ENCODE measurements at places on chromosomes 12 and 14.

DNA sequence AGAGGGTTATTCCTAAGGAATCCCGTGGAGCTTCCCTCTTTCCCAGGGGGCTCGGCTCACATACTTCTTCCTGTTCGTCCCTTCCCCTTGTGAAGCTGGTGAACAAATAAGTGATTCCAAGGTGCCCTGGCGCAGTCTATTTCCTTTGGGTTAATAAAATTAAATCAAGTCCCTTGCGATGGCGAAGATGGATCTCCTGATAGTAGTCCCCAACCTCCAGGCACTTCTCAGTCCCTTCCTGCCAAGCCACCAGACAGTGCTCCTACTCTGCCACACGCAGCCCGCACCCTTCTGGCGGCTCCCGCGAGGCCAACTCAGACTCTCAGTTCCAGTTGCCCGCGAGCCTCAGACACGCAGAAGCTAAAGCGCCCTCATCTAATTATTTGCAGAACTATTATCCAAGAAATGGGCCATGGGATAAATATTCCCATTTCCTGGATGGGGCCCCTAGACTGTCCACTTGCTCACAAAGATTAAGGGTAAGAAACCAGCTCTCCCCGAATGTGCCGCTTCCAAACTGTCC, 2.4 kb upstream of the SIX6 start:
- H3K36me3 ChIP-seq = no peaks in the 10 kb centered on the region
- peaks cover 65% of the 10 kb centered on the region for H3K27me3 ChIP-seq
- H3K4me1 ChIP-seq = peaks cover 43% of the 10 kb centered on the region
- H3K27ac ChIP-seq = no peak overlapping the region
- H3K4me3 ChIP-seq = no peak overlapping the region

GRCh38 chr14:68679746-68680467, 113.0 kb downstream of the ZFP36L1 start:
- H3K4me3 ChIP-seq = no peak overlapping the region
- H3K27ac ChIP-seq = peak overlapping the region; percentile 91
- no peak for DNase-seq
- no peaks in the 10 kb centered on the region for H3K27me3 ChIP-seq
- no peaks in the 10 kb centered on the region for H3K36me3 ChIP-seq
- peaks cover 44% of the 10 kb centered on the region for H3K4me1 ChIP-seq

DNA sequence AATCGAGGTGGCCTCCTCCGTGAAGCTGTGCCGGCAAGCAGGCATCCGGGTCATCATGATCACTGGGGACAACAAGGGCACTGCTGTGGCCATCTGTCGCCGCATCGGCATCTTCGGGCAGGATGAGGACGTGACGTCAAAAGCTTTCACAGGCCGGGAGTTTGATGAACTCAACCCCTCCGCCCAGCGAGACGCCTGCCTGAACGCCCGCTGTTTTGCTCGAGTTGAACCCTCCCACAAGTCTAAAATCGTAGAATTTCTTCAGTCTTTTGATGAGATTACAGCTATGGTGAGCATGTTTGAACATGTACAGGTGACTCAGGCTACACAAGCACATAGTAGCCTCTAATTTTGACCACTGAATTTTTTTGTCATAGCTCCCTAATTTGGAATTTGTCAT, 59.7 kb downstream of the ATP2A2 start:
- H3K4me1 ChIP-seq = no peaks in the 10 kb centered on the region
- peaks cover 21% of the 10 kb centered on the region for H3K36me3 ChIP-seq
- no peak overlapping the region for H3K4me3 ChIP-seq
- DNase-seq = no peak

DNA sequence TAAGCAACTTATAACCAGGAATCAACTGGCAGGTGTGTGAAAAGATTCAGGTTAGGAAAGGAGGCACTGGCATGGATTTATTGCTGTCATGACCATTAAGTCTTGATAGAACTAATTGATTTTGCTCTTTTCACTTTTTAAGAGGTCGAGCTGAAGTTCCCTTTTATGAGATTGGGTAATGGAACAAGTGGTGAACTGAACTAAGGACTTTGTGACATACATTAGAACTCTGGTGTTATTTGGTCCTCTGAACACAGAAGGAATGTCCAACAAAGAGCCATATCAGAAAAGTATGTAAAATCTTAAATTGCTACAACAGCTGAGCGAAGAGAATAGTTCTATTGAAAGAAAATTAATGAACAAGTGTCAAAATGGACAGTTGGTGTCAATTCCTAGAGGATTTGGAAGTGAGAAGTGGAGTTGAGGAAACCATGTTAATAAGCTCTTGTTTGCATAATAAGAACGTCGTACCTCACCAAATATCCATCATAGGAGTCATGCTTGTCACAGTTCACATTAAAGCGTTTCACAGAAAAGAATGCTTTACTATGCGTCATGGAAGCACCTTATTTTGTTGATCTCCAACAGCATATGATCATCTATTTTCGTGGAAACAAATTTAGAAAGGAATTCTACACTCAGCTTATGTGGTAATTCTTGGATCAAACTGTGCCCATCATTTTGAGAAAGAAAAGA, 8.4 kb upstream of the MYF6 start:
- DNase-seq = no peak
- no peaks in the 10 kb centered on the region for H3K36me3 ChIP-seq
- no peaks in the 10 kb centered on the region for H3K4me1 ChIP-seq
- no peak overlapping the region for H3K27ac ChIP-seq
- no peak overlapping the region for H3K4me3 ChIP-seq

- H3K36me3 ChIP-seq = no peaks in the 10 kb centered on the region
- DNase-seq = no peak
- no peak overlapping the region for H3K4me3 ChIP-seq
- no peaks in the 10 kb centered on the region for H3K4me1 ChIP-seq
- H3K27me3 ChIP-seq = no peaks in the 10 kb centered on the region
These were observed 20.6 kb upstream of the YARS2 start for GRCh38 chr12:32776258-32776657.

DNA sequence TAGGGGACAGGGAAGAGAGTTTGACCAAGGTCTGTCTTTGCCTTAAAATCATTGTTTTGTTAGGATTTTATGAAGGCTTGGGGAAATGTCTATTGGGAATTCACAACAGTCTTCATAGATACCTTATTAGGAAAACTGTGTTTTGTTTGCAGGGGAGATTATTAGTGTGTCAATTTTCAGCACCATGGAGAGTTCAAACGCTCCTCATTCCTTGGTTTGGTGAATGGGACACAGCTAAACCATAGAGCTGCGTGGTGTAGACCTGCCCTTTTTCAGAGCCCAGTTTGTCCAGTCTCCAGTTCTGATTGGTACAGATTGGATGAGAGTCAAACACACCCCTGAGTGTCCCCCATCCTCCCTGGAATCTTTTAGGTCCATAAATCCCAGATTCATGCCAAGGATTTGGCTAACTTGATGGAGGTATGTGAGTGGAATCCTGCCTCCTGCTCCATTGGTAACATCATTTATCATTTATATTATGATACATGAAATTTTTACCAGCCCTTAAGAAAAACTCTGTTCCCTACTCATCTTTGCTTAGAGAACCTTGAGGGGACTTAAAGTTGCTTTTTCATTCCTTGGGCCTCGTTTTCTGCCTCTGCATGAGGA, 12.0 kb downstream of the NGDN start:
- H3K36me3 ChIP-seq = peaks cover 23% of the 10 kb centered on the region
- no peak overlapping the region for H3K27ac ChIP-seq
- no peaks in the 10 kb centered on the region for H3K27me3 ChIP-seq
- H3K4me1 ChIP-seq = no peaks in the 10 kb centered on the region

- H3K4me1 ChIP-seq = peaks cover 40% of the 10 kb centered on the region
- H3K36me3 ChIP-seq = no peaks in the 10 kb centered on the region
- no peak overlapping the region for H3K4me3 ChIP-seq
- DNase-seq = peak; percentile 72
These were observed 2.7 kb upstream of the TRAF3 start for GRCh38 chr14:102774391-102775153.

- H3K4me1 ChIP-seq = peaks cover 11% of the 10 kb centered on the region
- no peaks in the 10 kb centered on the region for H3K36me3 ChIP-seq
- DNase-seq = no peak
- H3K4me3 ChIP-seq = no peak overlapping the region
- H3K27me3 ChIP-seq = peaks cover 18% of the 10 kb centered on the region
- H3K27ac ChIP-seq = no peak overlapping the region
These were observed 2.4 kb upstream of the CISTR start for GRCh38 chr12:53754188-53754585.

DNA sequence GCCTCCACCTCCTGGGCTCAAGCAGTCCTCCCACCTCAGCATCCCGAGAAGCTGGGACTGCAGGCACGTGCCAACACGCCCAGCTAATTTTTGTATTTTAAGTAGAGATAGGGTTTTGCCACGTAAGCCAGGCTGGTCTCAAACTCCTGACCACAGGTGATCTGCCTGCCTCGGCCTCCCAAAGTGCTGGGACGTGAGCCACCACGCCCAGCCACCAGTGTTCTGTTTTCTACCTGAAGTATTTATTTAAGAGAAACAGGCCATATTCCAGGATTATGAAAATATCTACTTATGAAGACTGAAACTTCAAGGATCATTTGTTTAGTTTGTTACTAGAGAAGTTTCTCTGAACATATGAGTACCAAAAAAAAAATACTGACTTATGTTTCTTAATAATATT, 10.3 kb downstream of the GTF2H3 start:
- no peaks in the 10 kb centered on the region for H3K4me1 ChIP-seq
- DNase-seq = no peak
- no peak overlapping the region for H3K4me3 ChIP-seq
- H3K27ac ChIP-seq = no peak overlapping the region
- no peaks in the 10 kb centered on the region for H3K27me3 ChIP-seq

DNA sequence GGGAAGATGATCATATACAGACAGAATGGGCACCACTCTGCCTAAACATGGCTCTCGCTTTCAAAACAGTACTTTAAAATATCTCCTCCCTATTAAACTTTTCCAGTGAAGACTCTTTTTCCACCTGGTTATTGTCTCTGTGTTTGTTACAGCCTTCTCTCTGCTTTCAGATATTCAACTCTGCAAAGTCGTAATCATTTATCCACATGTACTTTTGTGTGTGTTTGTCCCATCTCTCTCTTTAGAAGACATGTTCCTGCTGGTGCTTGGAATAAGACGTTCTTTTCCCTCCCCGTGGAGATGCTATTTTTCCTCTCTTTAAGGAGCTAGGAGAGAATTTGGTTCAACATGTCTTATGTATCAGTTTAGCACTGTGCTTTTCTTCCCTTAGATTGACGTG, 45.1 kb downstream of the ETV6 start:
- no peaks in the 10 kb centered on the region for H3K36me3 ChIP-seq
- H3K4me1 ChIP-seq = no peaks in the 10 kb centered on the region
- no peak overlapping the region for H3K27ac ChIP-seq
- H3K27me3 ChIP-seq = no peaks in the 10 kb centered on the region
- no peak for DNase-seq
